Esophagus squamous epithelium (tissue), 5 donors: ENCODE measurements at places on chromosomes 16 and 17. TPM values are rescaled to one million over a fixed set of nuclear protein-coding genes. Genes with fewer than 3 reads are reported as not detected.

GRCh38 chr17:32976605-32977004, 15.0 kb upstream of the SPACA3 start:
- H3K27ac ChIP-seq: no peak overlapping the region
- H3K4me1 ChIP-seq: no peaks in the 10 kb centered on the region
- H3K36me3 ChIP-seq: no peaks in the 10 kb centered on the region

DNA sequence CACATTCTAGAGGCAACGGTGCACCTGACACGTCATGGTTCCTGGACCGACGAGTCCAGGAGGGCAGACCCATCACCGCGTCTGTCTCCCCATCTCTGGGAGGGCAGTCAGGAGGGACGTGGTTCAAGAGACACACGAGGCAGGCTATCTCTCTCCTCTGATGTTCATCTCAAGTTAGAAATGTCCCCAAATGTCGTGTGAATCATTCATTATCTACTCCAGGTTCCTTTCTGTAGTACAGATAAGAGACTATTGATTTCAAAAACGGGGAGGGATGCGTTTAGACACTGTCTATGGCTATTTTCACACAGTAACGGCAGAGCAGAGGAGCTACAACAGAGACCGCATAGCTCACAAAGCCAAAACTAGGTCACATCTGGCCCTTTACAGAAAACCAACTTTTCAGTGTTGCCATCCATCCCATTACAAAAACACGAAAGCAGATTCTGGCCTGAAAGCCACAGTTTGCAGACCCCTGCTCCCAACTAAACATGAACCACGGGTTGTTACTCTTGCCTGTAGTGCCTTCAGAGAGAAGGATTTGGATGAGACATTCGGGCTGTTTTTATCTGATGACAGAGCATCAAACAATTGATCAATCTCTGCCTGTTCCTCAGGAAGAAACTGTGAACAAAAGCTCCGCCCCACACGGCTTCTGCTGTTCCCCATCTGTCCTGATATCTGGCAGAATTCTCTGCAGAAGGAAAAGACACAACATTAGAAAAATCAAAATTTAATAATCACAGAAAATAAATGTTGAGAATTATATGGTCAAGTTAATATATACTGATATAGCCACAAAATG, 6.8 kb downstream of the MEAK7 start:
- peaks cover 13% of the 10 kb centered on the region for H3K36me3 ChIP-seq
- H3K4me1 ChIP-seq: peaks cover 32% of the 10 kb centered on the region
- no peaks in the 10 kb centered on the region for H3K27me3 ChIP-seq
- H3K27ac ChIP-seq: no peak overlapping the region
- DNase-seq: no peak

DNA sequence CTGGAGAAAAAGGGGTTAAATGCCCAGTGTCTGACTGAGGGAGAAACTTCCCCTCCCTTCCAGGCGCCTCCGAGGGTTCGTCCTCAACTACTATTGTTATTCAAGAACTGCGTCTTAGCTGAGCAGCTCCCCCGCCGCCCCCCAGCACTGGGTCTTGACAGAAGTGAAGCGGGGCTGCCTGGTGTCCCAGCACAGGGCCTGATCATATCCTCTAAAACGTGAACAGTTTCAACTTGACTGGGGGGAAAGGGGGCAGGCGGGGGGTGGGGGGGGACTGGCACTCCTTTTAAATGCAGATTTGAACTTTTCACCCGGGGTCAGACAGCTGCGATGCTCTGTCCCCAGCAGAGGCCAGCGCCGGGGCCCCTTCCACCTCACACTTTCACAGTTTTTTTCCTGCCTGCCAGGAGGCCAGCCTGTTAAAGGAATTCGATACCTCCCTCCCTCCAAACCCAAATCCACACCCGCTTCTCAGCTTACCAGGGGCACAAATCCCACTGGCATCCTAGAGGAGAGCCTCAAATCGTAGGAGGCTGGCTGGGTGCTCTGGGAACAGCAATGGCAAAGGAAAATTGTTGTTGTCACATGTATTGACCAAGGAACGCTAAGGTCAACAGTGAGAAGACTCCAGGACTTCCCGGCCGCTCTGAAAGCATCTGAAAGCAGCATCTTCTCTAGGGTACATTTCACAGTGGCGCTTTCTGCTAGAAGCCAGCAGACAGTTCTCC, 14.5 kb downstream of the ZFHX3 start:
- H3K36me3 ChIP-seq: no peaks in the 10 kb centered on the region
- H3K27me3 ChIP-seq: no peaks in the 10 kb centered on the region

- no peak overlapping the region for H3K4me3 ChIP-seq
- H3K27ac ChIP-seq: no peak overlapping the region
- no peaks in the 10 kb centered on the region for H3K27me3 ChIP-seq
- no peak for DNase-seq
- H3K4me1 ChIP-seq: no peaks in the 10 kb centered on the region
Observed at GRCh38 chr16:26644912-26645543, 421.7 kb upstream of the C16orf82 start.

DNA sequence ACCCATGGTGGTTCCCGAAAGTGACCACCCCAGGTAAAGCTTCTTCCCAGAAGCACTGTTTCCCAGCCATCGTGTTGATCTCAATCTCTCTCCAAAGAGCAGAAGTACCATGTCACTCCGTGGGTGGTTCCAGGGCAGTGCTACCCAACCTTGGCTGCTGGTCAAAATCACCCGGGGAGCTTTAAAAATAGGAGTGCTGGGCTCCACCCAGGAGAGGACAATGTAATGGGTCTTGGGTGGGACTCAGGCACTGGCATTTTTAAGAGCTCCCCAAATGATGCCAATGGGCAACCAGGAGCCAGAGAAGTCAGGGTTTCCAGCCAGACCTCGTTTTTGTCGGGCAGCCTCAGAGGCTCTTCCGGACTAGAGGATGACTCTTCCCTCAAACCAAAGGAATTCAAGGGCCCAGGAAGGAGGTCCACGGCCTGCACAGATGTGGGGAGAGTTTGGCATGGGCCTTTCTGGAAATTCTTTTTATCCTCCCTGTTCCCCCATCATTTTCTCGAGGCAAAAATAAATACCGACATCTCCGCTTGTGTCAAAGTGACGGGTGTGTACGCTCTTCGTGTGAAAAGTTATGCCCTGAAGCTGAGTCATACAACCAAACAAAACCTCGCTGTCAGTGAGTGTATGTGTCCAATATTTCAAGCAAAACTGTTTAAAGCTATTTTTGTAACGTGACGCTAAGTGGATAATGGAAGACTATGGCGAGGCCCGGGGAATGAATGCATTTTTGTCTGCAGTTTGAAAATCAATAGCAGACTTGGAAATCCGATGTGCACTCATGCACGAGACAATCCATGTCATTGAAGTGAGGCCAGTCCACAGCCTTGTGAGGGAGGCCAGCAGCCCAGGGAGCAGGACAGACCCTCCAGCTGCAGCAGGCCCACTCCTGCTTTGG, 364.1 kb downstream of the FOXL1 start:
- no peak for DNase-seq
- no peak overlapping the region for H3K27ac ChIP-seq
- H3K4me3 ChIP-seq: no peak overlapping the region
- H3K27me3 ChIP-seq: no peaks in the 10 kb centered on the region

GRCh38 chr16:10121491-10121890, 60.7 kb downstream of the GRIN2A start:
- no peak overlapping the region for H3K27ac ChIP-seq
- no peak for DNase-seq
- H3K27me3 ChIP-seq: peaks cover 11% of the 10 kb centered on the region
- no peaks in the 10 kb centered on the region for H3K36me3 ChIP-seq
- H3K4me1 ChIP-seq: no peaks in the 10 kb centered on the region

GAS7 gene
- total RNA-seq: 39.1 TPM

PNMT gene
- total RNA-seq: 8.4 TPM

EPN2 gene
- 24.2 TPM for total RNA-seq
